Dorsolateral prefrontal cortex (tissue), 122 donors: ENCODE measurements at places on chromosomes 7 and 10.

DNA sequence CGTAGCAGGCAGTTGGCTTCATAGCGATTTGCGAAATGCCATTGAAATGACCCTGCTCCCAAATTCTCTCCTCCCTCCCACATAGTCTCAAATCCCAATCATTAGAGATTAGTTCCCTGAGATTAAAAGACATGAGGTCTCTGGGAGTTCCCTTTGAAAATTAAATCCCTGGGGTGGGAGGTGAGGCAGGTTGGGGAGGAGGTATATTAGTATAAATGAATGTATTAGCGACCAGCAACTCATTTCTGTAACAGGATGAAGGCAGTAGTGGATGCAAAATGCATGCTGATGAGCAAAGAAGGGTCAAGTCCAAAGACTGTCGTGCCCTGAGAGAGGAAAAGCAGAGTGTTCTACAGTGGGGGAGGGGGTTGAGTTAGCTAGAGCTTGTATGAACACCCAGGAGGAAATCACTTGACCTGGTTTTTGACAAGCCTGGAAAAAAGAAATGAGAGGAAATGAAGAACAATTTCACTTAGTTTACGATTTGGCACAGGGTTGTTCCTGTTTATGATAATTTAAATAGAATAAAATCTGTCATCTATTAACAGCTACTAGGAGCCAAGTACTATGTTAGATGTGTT lies 79.6 kb upstream of the MTPN start:
- no peak for DNase-seq

DNA sequence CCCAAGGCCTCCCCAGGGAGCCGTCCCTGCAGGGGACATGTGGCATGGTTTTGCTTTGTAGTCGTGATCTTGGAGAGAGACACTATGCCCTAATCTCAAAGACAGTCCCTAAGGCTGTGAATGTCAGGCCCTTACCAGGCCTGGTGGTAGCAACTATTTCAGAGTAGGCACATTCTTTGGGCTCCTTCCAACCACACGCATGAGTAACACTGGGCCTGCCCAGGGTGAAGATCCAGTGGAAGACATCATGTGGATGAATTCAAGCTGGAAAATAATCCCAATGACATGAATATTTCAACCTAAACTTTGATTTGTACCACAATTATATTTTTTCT lies 39.5 kb upstream of the INSIG1 start:
- DNase-seq = no peak

DNA sequence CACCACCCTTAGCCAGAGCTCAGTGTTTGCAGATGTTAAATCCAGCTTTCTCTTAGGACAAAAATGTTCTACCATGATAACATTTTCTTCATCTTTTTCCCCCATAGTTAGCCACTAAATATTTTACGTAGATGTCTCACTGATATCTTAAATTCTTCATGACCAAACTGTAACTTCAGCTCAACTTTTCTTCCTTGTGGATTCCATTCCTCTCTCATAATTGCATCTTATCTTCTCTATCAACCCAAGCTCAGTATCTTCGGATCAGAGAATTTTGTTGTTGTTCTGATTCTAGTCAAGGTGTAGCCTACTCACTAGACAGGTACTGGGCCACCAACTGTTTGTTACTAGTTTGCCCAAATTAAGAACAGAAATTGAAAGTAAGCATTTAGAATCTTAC lies 60.2 kb downstream of the SHOC2 start:
- no peak for DNase-seq

DNA sequence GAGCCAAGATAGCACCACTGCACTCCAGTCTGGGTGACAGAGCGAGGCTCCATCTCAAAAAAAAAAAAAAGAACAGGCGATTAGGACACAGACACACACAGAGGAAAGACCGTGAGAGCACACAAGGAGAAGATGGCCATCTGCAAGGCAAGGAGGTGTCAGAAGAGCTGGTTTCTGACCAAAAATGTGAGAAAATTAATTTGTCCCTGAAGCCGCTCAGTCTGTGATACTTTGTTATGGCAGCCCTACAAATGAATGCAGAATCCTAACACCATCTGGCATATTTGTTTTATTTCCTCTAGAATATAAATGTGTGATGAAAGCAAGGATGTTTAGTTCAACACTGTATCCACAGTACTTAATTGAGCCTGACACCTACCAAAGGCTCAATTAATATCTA lies 69.7 kb downstream of the ZFAND4 start:
- DNase-seq = no peak

- no peak for DNase-seq
Observed at GRCh38 chr10:103765168-103765567, 90.2 kb downstream of the SH3PXD2A start.

DNA sequence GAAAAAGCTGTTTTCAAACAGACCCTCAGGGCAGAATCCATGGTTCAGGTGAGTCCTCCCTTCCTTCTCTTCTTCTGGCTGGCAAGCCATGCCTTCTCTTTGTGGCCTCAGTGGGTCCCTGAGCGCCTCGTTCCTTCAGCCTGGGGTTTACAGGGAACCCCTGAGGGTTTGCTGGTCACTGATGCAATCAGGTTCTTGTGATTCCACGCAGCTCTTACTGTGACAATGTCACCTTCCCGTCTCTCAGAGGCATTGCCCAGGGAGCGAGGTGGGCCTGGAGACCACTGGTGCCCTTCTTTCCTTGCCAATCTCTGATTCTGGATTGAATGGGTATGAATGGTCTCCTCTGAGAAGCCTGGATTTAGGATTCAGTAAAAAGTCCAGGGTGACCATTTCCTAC lies 132.2 kb downstream of the ADARB2 start:
- DNase-seq = no peak

- DNase-seq = no peak
Observed at GRCh38 chr7:72112992-72113391, 299.1 kb downstream of the CALN1 start.

DNA sequence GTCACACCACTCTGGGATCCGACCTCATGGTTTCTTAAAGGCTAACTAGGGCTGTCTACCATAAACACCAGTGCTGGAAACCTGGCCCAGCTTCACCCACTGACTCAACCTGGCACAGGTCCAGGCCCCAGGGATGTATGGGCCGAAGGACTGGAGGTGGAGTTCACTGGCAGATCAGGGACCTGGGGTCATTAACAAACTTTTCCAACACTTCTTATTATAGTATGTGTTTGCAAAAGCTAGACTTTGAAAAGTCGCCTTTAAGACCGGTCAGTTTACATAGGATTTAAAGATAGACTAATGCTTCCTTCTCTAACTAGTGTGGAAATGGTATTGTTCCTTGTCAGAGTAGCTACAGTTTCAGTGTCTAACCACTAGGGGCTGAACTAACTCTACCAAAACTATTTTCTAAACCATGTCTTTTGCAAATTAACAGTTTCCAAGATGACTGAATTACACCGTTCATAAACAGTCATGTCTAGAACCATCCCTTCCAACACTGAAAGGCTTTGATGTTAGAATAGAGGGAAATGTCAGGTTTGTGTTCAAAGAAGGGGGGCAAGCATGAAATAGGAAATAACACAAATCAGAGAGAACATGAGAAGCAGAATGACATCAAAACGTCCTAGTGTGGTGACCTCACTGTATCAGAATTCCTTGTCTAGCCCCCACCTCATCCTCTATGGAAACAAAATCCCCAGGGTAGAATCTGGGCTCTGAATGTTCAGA lies 29.7 kb downstream of the STN1 start:
- peak; percentile 16 for DNase-seq

DNA sequence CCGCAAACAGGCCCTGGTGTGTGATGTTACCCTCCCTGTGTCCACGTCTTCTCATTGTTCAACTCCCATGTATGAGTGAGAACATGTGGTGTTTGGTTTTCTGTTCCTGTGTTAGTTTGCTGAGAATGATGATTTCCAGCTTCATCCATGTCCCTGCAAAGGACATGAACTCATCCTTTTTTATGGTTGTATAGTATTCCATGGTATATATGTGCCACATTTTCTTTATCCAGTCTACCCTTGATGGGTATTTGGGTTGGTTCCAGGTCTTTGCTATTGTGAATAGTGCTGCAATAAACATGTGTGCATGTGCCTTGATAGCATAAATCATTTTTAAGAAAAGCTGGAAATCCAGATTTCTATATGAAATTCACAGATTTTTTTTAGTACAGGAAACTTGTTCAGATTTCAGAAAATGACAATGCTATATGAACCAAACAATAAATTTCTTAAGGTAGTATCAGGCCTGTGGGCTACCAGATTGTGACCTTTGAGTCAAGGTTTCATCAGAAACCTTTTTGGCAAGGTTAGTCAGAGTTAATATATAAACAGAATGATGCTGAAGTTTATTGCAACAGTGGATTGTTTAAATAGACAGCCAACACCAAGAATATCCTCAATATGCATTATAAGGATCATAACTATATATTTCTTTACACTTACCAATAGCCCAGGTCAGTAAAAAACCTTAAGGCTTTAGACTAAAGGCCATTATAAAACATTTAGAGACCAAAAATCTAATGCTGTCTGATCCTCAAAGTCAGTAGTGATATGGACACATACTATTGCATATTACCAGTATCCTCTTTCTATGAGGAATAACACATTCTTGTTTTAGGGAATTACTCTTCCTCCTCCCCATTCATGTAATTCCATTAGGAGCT lies 68.7 kb upstream of the PAPSS2 start:
- DNase-seq = no peak

DNA sequence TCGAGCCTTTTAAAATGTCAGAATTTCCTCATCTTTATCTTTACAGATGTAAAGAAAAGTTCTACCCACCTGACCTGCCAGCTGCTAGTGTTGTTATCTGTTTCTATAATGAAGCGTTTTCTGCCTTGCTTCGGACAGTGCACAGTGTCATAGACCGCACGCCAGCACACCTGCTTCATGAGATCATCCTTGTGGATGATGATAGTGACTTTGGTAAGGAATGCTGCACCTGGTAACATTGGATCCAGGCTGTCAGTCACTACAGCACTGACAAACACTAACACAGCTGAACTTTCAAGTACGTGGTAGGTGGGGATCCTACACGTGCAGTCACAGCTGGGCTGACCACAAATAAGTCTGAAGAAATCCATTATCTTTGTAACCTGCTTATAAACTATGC lies 77.6 kb downstream of the GALNT11 start:
- no peak for DNase-seq

GRCh38 chr7:77337456-77337990 lies 78.6 kb downstream of the GSAP start:
- DNase-seq = no peak

- DNase-seq = no peak
Observed at GRCh38 chr7:112262036-112262435, 55.5 kb downstream of the ZNF277 start.

DNA sequence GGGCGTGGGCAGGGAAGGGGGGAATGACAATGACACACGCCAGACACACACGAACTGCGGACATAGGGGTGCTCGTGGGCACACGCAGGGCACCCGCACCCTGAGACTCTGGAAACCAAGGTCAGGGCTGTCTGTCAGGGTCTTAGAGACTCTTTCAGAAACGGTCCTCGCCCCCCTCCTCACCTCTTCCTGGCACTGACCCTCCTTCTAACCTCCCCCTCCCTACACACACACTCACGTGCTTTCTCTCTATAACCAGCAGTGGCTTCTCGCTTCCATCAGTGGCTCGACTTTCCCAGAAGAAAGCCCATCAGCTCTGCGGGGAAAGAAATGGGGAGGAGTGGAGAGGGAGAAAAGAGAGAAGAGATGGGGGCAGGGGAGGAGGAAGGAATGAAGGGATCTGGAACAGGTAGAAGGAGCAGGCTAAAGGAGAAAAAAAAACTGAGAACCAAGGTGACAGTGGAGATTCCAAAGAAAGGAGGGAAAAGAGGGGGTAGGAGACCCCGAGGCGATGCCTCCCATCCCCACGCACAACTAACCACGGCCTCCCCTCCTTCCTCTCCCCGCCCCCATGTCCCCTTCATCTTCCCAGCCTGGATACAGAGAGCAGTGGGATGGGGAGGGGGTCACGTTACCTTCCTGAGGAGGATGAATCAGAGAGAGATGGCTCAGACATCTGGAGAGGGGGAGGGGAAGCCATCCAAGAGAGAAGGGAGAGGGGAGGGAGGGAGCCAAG lies 1.7 kb upstream of the VGF start:
- no peak for DNase-seq

GRCh38 chr10:52778511-52779392 lies 6.2 kb upstream of the MBL2 start:
- DNase-seq = no peak

GRCh38 chr7:148500978-148501377 lies 89.6 kb upstream of the C7orf33 start:
- DNase-seq = no peak

GRCh38 chr10:125076891-125077541 lies 83.3 kb downstream of the CTBP2 start:
- DNase-seq = no peak

DNA sequence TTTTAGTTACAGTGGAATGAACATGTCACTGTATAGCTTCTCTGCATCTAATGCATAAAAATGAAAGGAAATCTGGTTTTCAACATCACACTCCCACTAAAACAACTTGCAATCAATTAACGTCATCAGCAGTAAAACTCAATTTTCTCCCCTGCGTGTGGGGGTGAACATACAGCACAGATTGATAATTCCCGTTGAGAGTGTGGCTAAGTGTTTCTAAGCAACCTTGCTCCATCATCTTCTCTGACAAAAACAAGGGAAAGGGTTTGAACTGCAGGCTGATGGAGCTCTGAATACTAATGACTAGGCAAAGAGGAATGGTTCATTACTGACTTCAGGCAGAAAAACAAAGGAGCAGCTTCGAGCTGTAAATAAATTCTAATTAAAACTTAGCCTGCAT lies 238.3 kb downstream of the PARD3 start:
- no peak for DNase-seq

GRCh38 chr10:132687181-132687892 lies 98.6 kb downstream of the NKX6-2 start:
- DNase-seq = peak; percentile 42

DNA sequence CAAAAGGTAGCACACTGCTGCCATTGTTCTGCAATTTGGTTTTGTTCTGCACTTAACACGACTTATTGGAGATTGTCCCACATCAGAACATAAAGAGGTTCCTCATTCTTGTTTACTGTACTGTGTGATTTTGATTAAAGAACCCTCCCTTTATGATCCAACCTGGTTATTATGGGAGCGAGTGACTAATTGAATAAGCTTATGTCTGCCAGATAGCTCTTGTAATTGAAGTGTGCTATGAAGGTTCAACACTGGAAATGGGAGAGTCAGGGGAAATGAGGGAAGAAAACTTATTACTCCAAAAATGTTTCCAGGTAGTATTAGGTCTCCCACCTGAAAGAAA lies 33.9 kb downstream of the CASP7 start:
- no peak for DNase-seq

DNA sequence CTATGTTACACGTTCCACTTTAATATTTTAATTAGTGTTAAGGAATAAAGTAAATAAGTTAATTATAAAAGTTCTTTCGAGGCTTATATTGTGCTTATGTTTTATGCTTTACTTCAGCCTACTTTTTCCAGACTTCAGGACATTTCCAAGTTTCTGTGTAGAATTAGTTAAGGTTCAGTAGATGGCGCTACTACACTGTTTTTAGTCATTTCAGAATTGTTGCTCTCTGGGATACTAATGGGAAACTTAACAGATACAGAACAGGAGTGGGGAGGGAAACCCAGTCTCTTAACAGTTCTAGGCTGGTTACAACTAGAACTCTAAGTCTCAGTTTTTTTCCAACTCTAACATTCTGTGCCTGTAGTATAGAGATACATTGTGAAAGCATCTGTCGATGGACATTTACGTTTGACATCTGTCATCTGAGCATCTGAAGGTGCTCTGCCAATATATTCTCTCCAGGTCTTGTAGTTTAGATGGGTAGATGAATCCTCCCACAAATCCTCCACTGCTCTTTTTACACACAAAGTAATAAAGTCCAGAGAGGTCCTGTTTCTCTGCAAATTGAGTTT lies 56.8 kb upstream of the FAM171A1 start:
- no peak for DNase-seq

- DNase-seq = no peak
Observed at GRCh38 chr10:84097787-84098353, 41.4 kb upstream of the GHITM start.

GRCh38 chr7:16817536-16817935 lies 12.7 kb upstream of the AGR2 start:
- no peak for DNase-seq
